Pulmonary artery endothelial cell (primary cell): ENCODE measurements at places on chromosomes 7 and 10. TPM values are rescaled to one million over a fixed set of nuclear protein-coding genes. Genes with fewer than 3 reads are reported as not detected.

The ANKRD61 gene
- 0.07 TPM in 2 replicates for total RNA-seq

The OGDH gene
- 49.6 and 94.1 TPM in 2 replicates for total RNA-seq

The AP3M1 gene
- 37.7 and 44.1 TPM in 2 replicates for total RNA-seq

The SPOCK2 gene
- total RNA-seq, result 0.18 and 0.20 TPM in 2 replicates

The DENND2A gene
- 0.04 and 0.07 TPM in 2 replicates for total RNA-seq

- DNase-seq, result no peak
Measured at GRCh38 chr10:90977162-90977854, 56.4 kb upstream of the ANKRD1 start.

- no peak for DNase-seq
Measured at GRCh38 chr10:131205556-131205955, 106.0 kb downstream of the TCERG1L start.

GRCh38 chr7:120792091-120792860, 65.7 kb downstream of the TSPAN12 start:
- DNase-seq, result peak; percentile 37

GRCh38 chr7:128933180-128933891, 4.4 kb upstream of the IRF5 start:
- DNase-seq, result no peak

DNA sequence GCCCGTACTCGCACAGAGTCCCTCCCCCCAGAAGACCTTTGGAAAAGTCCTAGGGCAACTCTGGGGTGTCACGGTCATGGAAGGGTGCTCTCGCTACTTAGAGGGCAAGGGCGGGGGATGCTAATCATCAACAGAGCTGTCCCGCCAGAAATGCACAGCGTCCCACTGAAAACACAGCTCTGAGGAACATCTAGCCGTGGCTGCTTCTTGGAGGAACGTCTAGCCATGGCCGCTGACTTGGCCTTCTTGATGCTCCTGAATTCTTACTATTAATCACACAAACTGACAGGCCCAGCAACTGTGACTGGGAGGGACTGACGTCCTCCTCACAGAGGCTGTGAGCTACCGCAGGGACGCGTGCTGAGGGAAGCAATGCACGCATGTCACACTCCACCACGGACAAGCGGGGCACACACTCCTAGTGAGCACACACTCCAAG, 1.7 kb downstream of the TUBGCP2 start:
- no peak for DNase-seq

- DNase-seq, result no peak
Measured at GRCh38 chr7:141999058-141999623, 3.5 kb downstream of the MGAM start.

DNA sequence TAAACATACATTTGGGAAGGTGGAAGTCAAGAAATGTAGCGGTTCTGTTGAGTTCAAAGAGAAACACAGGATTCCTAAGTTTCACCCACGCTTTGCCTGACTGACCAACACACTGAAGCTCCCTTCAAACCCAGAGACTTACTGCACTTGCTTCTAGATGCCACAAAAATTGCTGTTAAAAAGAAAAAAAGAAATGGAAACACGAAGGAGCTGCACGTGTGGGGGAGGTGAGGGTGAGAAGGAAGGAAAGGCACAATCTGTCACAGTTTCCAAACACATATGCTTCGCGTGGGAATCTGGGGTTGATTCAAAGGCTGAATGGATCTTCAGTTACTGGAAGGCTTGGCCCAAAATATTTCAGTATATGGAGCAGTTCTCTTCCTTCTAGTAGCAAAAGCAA, 495.6 kb downstream of the DNAJB6 start:
- no peak for DNase-seq

- no peak for DNase-seq
Measured at GRCh38 chr7:82275342-82275741, 168.2 kb downstream of the CACNA2D1 start.

GRCh38 chr7:128197589-128197988, 43.5 kb upstream of the LEP start:
- no peak for DNase-seq

GRCh38 chr7:120468611-120469010, 195.6 kb downstream of the KCND2 start:
- DNase-seq, result no peak
